ENCODE measurements at places on chromosomes 12 and 14.

- no peak for DNase-seq
Observed at GRCh38 chr14:51547260-51547659, 104.5 kb upstream of the FRMD6 start.

DNA sequence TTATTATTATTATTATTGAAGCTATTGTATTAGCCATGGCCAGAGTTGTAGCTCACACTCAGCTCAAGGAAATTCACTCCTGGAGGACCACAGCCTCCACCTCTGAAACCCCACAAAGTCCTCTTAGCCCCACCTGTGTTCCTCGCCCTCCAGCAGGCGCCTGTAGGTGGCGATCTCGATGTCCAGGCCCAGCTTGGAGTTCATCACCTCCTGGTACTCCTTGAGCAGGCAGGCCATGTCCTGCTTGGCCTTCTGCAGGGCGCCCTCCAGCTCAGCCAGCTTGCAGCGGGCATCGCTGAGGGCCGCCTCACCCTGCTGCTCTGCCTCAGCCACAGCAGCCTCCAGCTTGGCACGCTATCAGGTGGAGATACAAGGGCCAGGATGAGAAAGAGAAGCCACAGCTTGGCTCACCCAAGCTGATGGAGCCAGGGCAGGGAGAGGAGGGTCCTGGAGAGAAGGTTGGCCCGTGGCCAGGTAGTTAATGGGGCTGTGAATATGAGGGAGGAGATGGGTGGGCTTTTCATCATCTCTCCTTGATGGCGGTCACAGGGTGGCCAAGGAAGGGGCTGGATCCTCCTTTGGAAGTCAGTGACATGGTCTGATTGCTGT, 5.1 kb downstream of the KRT85 start:
- DNase-seq, result no peak

DNA sequence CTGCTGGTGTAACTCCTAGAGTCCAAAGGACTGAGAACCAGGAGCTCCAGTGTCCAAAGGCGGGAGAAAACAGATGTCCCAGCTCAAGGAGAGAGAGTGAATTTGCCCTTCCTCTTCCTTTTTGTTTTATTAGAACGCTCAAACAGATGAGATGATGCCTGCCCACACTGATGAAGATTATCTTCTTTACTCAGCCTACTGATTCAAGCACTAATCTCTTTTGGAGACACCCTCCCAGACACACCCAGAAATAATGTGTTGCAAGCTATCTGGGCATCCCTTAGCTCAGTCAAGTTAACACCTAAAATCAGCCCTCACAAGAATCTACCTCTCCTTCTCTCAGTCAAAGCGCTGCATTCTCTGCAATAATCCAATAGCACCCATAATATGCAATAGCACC, 78.2 kb upstream of the BCL2L14 start:
- DNase-seq, result no peak

DNA sequence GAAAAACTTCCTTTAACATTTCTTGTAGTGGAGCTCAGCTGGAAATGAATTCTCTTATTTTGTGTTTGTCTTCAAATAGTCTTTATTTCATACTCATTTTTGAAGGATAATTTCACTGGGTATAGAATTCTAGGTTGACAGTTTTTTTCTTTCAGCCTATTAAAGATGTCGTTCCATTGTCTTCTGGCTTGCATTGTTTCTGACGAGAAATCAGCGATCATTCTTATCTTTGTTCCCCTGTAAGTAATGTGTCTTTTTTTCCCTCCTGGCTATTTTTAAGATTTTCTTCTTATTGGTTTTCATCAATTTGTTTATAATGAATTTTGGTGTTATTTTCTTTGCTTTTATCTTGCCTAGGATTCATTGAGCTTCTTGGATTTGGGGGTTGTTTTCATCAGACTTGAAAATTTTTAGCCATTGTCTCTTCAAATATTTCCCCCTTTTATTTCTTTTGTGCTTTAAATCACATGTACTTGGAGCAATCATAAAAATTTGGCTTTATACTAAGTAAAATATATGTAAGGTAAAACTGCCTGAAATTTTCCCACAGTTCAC, 89.4 kb downstream of the UNC79 start:
- no peak for DNase-seq

- no peak for DNase-seq
Observed at GRCh38 chr12:103350116-103350515, 145.7 kb downstream of the C12orf42 start.
